ENCODE measurements at places on chromosomes 13 and 19. TPM values are rescaled to one million over a fixed set of nuclear protein-coding genes. Genes with fewer than 3 reads are reported as not detected.

The MICOS13 gene
- total RNA-seq: 53.0 TPM

The AMER2 gene
- not detected for total RNA-seq

The CCDC169 gene
- total RNA-seq: 2.5 TPM

The GJB6 gene
- not detected for total RNA-seq

The CTXN1 gene
- total RNA-seq: 31.1 TPM

The IZUMO1 gene
- 1.2 TPM for total RNA-seq

- peak; percentile 41 for DNase-seq
These were observed 483.2 kb downstream of the DIAPH3 start for GRCh38 chr13:59680429-59681024.

DNA sequence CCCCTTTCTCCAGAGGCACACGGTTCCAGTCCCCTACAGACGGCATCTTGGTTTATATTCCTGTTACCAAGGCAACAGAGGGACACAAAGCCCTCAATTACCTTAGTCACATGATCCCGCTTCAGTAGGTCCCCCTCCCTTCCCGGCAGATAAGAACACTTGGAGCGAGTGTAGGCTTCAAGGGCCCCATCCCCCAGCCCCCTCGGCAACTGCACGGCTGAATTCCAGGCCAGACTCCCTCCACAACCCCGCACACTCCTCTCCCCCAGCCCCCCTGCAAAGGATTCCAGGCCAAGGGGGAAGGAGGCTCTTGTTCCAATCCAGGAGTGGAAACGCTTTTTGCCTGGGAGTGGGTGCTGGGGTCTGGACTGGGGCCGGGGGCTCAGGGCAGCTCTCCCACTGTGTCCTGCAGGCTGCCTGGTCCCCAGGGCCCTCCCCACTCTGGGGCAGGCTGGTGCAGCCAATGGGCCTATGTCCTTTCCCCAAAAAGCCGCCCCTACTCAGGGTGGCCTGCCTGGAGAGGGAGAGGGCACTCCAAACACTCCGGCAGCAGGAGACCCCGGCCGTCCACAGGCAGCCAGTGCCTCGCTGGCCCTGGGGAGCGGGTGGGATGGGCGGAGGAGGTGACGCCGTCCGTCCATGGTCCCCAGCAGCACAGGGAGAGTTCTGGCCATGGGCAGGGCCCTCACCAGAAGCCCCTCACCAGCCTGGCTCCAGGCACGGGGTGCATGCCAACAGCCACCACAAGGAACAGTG lies 62.6 kb downstream of the MLLT1 start:
- no peak for DNase-seq

DNA sequence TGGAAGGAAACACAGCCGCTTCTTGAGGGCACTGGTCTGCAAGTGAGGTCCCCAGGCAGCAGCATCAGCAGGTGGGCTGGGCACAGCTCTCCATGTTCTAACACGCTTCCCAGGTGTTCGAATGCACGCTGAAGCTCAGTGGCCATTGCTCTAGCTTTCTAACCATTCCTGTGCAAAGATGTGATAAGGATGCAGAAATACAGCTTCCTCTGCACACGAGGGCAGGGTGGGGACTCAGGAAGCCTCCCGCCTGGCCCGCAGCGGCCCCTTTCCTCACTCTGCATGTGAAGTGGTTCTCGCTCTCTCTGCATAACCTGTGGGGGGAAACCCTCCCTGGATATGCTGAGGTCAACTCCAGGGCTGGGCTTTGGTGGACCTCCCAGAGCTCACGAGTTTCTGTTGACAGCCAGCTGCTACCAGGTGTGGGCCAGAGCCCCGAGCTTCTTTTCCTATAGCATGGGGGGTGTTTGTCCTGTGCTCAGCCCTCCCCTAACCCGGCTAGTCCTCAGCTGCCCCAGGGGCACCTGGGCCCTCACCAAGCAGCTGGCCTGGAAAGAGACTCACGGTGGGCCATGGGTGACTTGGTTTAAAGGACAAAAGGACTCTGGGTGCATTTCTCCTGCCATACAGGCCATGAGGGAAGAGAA lies 168.2 kb downstream of the TEX29 start:
- DNase-seq: no peak

GRCh38 chr13:44435919-44436510 lies 62.4 kb downstream of the SERP2 start:
- peak; percentile 12 for DNase-seq

- DNase-seq: no peak
These were observed 730 bp upstream of the ABCC4 start for GRCh38 chr13:95301968-95302393.

DNA sequence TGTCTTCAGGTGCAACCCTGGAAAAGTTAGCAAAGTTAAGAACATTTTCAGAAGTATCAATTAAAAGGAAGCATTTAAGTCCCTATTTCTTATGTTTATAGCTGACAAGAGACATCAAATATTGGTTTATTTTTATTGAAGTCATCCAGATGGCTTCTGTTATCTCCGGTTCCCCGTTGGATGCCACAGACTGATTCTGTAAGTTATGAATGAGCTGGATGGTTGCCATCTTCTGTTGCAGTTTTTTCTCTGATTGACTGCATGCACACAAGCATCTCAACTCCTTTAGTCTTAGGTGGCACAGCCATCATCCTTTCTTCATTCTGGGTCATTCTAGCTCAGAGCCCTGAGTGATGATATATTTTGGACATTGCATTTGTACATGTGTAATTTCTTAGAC lies 10.6 kb upstream of the OXGR1 start:
- no peak for DNase-seq

- no peak for DNase-seq
These were observed 10.9 kb downstream of the GNA15 start for GRCh38 chr19:3146677-3147100.

DNA sequence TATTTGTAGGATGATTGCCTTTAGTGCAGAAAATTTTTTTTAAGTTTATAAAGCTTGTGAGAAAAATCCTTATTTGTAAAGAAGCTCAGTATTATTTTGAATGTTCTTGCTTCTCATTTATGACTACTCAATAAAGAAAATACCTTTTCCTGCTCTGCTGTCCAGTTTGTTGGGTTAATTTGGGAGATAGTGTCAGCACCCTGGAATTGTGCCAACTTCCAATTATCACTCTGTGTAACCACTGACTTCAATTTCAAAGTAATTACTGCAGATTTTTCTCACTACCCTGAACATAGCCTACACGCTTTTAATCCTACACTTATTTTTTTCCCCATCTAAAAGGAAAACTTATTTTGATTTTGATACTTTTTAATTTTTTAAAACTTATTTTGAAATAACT lies 93.1 kb downstream of the GGACT start:
- DNase-seq: no peak

DNA sequence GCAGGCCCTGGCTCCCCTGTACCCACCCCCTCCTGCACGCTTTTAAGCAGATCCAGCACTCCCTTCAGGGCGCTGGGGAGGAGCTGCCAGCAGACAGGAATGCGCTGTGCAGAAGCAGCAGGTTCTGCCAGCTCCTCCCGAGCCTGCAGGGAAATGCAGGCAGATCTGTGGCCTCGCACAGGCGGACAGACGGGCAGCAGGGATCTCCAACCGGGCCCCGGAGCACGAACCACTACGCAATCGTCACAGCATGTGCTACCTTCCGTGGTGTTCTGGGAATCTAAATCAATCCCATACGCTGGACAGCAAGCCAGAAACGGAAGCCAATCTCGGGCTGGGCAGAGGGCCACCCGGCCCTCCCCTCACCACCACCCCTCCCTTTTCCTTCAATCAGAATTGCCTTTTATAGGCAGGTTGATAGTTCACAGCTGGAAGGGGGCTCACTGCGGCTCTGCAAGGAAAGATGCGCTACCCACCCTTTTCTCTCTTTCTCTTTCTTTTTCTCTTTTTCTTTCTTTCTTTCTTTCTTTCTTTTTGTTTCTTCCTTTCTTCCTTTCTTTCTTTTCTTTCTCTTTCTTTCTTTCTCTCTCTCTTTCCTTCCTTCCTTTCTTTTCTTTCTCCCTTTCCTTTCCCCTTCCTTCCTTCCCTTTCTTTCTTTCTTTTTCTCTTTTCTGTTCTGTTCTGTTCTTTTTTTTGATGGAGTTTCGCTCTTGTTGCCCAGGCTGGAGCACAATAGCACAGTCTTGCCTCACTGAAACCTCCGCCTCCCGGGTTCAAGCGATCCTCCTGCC lies 99.9 kb downstream of the GNG7 start:
- DNase-seq: peak; percentile 37

- peak; percentile 22 for DNase-seq
These were observed 29.4 kb downstream of the RFXAP start for GRCh38 chr13:36848199-36848982.

All from endothelial cell of umbilical vein (primary cell).